Cerebellar nuclear complex (tissue), 1 donor: ENCODE measurements at places on chromosomes 4 and X.

- no peak for DNase-seq
These were observed 357.2 kb upstream of the GATB start for GRCh38 chr4:152117933-152118507.

DNA sequence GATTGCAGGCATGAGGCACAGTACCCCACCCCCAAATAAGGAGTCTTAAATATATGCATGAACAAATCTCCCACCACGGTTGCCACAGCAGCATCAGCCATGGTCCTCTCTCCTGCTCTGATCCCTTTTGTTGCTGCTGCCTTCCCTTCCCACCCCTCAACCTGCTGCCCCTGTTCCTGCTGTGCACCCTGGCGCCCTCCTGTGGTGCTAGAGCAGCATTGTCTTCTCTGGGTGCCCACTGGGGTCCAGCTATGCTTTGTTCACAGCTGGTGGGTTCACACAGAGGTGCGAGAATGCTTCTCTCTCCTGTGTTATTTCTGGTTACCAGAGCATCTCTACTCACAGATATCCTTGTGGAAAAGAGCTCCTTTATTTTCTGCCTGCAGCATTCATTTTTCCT lies 116.2 kb downstream of the GATB start:
- no peak for DNase-seq

DNA sequence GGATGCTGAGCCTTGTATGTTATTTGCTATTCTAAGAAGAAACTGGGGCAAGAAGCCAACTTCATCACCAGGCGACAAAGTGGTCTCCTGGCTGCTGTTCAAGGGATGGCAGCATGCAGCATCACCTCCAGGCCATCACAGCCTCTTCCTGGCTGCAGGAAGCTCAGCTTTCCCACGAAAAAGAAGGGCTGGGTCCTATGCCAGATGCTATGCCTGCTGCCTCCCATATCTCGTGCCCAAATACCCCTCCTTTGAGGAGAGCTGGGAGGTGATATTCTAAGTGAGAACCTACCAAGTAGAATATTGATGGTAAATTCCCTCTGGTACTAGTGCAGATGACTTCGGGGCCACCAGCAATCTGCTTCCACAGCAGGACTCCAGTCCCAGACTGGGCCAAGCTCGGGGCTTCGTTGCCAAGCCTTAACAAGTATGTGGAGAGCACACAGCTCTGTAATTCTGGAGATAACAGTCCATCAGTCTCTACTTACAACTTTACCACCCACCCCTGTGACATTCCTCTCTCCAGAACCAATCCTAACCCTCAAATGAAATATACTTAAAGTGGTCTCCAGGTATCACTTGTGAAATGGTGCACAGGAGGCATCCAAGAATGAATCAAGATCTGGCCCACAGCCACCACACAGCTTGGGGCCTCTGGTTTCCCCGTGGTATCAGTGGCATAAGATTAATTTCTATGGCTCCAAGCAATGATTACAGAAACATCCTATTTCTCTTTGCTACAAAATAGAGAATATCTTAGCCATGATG lies 149.3 kb downstream of the PALLD start:
- DNase-seq: peak; percentile 16

GRCh38 chr4:3613967-3614730 lies 81.9 kb upstream of the LRPAP1 start:
- DNase-seq: peak; percentile 83

DNA sequence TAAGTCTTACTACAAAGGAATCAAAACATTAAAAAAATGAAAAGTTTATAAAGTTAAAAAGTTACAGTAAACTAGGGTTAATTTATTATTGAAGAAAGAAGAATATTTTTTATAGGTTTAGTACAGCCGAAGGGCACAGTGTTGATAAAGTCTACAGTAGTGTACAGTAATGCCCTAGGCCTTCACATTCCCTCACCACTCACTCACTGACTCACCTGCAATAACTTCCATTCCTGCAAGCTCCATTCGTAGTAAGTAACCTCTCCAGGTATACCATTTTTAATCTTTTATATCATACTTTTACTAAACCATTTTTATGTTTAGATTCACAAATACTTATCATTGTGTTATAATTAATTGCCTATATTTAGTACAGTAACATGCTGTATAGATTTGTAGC lies 307.5 kb upstream of the FAM241A start:
- no peak for DNase-seq

GRCh38 chr4:4614925-4615678 lies 73.3 kb upstream of the STX18 start:
- no peak for DNase-seq

- no peak for DNase-seq
These were observed 47.4 kb upstream of the HOPX start for GRCh38 chr4:56728512-56728911.

DNA sequence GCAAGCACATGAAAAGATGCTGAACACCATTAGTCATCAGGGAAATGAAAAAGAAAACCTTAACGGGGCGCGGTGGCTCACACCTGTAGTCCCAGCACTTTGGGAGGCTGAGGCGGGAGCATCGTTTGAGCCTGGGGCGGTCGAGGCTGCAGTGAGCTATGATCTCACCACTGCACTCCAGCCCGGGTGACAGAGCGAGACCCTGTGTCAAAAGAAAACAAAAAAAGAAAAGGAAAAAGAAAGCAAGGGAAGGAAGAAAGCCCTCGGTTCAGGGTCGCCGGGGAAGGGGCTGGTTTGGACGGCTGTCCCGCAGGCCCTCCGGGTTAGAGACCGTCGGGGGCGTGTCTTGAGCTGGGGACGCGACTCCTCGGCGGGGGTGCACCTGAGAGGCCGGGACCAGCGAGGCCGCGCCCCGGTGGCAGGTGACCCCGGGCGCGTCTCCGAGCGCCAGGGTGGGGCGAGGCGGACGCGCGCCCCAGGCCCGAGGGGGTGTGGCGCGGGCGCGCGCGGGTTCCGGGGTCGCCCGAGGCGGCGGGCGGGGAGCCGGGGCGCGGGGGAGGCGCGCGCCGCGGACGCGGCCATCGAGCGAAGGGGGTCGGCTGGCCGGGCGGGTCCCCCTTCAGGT lies 478 bp upstream of the PLXNA3 start:
- no peak for DNase-seq
